ENCODE measurements at places on chromosomes 16 and 17. TPM values are rescaled to one million over a fixed set of nuclear protein-coding genes. Genes with fewer than 3 reads are reported as not detected.

Gene GPT2
- total RNA-seq: 48.8 TPM

Gene ABAT
- 3.0 TPM for total RNA-seq

Gene IFI35
- 10.4 TPM for total RNA-seq

Gene SYCE1L
- total RNA-seq: 2.2 TPM

Gene TLCD3B
- not detected for total RNA-seq

Gene GRN
- total RNA-seq: 614 TPM

Gene FOXJ1
- total RNA-seq: not detected

Gene CCL22
- not detected for total RNA-seq

Gene KRTAP1-1
- total RNA-seq: 0.24 TPM

Gene LYRM1
- total RNA-seq: 58.6 TPM

Gene TMEM88
- 0.96 TPM for total RNA-seq

Gene KRT40
- not detected for total RNA-seq

Gene CDH5
- 0.48 TPM for total RNA-seq

Gene BLTP2
- 101 TPM for total RNA-seq

Gene SCNN1G
- 0.85 TPM for total RNA-seq

Gene LGALS9C
- not detected for total RNA-seq

Gene BICDL2
- 10.4 TPM for total RNA-seq

Gene UMOD
- total RNA-seq: not detected
